Fibroblast of skin of left quadriceps (primary cell): ENCODE measurements at places on chromosomes 13 and 19.

DNA sequence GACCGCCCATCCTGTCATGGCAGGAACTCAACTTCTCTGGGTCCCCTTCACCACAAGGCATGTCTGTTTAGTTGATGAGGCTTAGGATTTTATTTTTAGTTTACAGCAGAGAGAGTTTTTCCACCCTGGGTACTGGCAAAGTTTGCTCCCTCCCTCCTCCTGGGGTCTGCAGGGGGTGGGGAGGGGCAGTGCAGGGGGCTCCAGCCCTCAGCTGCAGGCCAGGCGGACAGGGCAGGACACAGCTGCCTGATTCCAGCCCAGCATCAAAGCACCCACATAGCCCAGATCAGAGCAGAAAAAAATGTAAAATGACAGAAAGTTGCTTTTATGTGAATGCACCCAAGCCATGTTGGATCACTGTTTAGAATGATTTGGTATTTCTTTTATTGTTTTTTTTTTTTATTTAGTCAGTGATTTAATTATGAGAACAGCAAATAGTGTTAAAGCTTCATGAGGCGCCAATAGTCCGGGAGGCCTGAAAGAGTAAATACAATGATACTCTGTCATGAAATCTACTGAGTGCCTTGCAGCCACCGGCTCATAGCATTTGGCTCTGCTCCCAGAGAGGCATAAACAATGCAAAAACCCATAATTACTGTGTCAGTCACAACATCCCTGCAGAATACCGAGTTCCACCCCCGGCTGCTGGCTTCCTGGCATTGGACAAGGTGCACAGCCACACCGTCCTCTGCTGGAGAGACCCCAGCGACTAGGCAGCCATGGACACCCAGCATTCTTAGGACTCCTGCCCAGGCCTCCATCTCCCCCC is 923.5 kb downstream of the UQCRFS1 start:
- DNase-seq = peak; percentile 44

DNA sequence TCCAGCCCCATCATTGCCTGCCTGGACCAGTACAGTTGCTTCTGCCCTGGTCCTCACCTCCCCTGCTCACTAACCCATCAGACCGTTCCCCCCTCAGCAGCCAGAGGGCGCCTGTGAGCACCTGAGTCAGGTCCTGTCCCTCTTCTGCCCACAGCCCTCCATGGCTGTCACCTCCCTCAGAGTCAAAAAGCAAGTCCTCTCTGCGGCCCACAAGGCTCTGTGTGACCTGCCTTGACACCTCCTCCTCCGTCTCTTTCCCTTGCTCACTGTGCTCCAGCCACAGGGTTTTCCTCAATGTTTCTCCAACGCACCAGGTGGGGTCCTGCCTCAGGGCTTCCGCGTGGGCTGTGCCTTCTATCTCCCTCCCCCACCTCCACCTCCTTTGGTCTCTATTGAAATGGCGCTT is 29.4 kb upstream of the PTPRS start:
- no peak for DNase-seq

GRCh38 chr19:5911366-5911765 is 2.7 kb upstream of the CAPS start:
- DNase-seq = no peak

GRCh38 chr13:39765801-39766463 is 110.5 kb downstream of the COG6 start:
- no peak for DNase-seq

GRCh38 chr19:50327013-50327412 is 2.2 kb downstream of the KCNC3 start:
- no peak for DNase-seq

- DNase-seq = no peak
Observed at GRCh38 chr13:95193509-95194230, 107.6 kb downstream of the ABCC4 start.

DNA sequence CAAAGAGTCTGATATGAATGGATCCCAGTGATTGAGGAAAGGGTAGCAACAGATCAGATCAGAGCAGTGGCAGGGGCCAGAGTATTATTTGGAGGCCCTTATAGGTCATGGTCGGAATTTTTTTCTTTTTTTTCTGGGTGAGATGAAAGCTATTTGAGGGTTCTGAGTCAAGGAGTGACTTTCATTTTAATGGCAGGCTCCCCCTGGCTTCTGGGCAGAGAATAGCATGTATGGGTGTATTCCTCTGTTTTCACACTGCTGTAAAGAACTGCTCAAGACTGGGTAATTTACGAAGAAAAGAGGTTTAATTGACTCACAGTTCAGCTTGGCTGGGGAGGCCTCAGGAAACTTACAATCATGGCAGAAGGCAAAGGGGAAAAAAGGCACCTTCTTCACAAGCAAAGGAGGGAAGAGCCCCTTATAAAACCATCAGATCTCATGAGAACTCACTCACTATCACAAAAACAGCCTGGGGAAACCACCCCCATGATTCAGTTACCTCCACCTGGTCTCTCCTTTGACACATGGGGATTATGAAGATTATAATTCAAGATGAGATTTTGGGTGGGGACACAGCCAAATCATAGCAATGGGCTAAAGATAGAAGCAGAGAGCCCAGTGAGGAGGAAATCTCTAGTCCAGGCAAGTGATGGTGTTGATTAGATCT is 3.0 kb upstream of the SLC6A16 start:
- no peak for DNase-seq

- no peak for DNase-seq
Observed at GRCh38 chr19:57537953-57538547, 10.9 kb downstream of the ZNF549 start.

DNA sequence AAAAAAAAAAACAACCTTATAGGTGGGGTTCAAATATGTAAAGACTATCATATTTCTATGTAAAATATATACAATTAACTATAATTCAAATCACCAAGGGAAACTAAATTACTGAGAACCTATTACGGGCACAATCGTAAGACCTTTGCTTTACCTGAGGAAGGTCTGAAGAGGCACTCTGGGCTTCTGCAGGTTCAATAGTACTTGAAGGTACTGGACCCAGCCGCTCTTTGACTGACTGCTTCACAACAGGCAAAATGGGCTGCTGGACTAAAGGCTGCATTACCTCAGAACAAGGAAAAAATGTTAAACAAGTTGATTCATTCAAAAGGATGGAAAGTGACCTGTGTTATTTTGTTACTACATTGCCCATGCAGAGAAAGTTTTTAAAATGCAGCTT is 51.8 kb downstream of the RBM26 start:
- no peak for DNase-seq

GRCh38 chr13:98460516-98460915 is 116.4 kb downstream of the STK24 start:
- no peak for DNase-seq

DNA sequence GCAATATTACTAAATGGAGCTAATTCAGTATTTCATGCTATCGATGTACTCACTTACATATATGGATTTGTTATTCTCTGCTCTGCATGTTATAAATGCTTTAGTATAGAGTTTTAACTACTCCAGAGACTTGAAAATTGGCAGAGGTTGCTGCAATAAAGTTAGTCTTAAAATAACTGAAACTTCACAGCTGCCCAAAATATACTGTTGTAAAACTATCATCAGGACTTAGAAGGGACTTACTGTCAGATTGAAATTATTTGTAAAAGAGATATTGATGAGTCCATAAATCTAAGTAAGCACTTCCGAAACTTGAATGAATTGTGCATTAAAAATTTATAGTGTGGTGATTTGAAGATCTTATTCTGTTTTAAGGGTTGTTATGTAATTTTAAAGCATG is 1178.2 kb upstream of the PCDH20 start:
- DNase-seq = no peak

DNA sequence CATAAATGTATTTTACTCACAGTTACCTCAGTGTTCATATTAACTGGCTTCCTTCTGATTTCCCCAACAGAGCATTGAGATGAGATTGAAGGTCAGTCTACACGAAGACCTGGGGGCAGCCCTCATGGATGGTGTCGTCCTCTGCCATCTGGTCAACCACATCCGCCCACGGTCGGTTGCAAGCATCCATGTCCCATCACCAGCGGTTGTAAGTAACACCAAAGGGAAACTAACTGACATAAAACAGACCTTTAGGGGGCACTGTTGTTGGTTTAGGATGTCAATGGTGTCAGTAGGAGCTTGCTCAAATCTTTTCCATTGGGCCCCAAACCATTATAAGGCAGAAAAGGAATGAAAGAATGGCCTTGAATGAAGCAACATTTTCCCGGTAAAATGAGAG is 68.2 kb downstream of the ESD start:
- no peak for DNase-seq

DNA sequence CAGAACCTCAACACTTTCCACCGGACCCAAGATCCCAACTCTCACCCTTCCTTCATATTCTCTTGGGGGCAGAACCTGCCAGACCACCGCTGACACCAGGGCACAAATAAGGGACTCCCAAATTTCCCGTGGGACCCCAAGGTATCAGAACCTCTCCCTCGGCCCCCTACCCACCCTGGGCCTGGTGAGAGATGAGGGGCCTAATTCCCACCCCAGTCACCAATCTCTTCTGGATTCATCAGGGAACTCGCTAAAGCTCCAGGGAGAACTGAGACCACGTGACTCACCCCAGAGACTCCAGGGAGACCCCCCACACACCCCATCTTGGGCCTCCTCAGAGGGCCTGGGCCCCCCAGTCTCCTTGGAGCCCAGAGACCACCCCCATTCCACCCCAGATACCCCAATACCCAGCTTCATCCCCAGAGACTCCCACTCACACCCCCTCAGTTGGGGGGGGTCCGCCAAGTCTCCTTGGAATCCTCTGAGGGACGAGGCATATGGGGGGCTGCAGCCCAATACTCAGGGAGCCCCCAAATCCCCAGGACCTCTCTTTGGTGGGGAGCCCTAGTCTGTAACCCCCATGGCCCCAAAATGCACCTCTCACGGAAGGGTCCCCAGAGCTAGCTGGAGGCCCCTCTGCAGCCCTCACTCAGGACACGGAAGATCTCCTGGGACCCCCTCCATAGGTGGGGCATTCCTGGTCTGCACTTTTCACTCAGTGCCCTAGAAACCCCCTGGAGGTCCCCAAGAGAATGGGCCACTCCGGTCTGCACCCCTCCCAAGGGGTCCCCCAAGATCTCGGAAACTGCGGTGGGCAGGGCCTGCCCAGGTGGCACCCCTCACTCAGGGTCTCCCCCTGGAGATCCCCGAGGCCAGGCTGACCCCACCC is 1.6 kb downstream of the LMNB2 start:
- no peak for DNase-seq

DNA sequence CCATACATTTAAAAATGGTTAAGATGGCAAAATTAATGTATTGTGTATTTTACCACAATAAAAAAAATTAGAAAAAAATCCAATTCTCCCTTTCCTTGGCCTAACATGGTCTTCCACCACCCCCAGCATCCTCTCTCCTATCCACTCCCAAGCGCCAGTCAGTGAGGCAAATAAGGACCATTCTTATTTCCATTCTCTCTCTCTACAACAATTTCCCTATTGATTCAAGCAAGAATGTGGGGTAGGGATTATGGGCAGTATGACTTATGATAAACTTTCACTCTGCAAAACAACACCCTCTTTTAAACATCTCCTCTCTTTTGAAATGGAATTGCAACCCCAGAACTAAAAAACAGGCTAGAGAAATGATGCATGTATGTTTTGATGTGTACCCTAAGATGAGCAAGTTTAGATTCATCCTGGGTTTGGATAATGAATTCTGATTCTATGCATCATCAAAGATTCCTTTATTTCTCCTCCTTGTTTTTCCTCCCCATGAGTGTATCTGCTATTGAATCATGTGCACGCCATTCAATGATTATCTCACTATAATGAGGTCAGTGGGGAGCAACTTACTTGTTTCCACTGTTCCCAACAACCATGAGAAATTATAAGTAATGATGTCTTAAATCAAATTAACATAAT is 3.5 kb downstream of the STARD13 start:
- peak; percentile 58 for DNase-seq

GRCh38 chr13:110187641-110188161 is 119.3 kb downstream of the COL4A1 start:
- peak; percentile 49 for DNase-seq

DNA sequence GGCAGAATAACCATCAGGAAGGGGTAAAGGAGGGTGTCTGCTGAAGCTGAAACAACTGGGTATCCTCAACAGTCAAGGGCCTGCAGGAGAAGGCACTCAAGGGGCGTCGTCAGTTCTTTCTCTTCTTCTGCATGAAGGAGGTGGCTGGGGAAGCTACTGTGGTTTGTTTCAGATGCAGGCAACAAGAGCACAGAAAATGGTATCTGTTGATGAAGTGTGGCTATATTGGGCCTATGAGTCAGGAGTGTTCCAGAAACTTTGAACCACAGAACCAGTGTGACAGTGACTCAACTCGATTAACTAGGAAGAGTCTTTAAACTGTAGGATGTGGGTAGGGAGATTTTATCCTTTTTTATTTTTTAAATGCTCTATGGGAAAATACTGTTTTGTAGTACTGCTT is 686.3 kb downstream of the FGF9 start:
- no peak for DNase-seq

GRCh38 chr13:51923983-51924539 is 62.3 kb downstream of the CCDC70 start:
- no peak for DNase-seq

GRCh38 chr13:59047546-59047945 is 1116.2 kb downstream of the DIAPH3 start:
- no peak for DNase-seq

- DNase-seq = no peak
Observed at GRCh38 chr13:85333506-85334020, 465.7 kb downstream of the SLITRK6 start.

DNA sequence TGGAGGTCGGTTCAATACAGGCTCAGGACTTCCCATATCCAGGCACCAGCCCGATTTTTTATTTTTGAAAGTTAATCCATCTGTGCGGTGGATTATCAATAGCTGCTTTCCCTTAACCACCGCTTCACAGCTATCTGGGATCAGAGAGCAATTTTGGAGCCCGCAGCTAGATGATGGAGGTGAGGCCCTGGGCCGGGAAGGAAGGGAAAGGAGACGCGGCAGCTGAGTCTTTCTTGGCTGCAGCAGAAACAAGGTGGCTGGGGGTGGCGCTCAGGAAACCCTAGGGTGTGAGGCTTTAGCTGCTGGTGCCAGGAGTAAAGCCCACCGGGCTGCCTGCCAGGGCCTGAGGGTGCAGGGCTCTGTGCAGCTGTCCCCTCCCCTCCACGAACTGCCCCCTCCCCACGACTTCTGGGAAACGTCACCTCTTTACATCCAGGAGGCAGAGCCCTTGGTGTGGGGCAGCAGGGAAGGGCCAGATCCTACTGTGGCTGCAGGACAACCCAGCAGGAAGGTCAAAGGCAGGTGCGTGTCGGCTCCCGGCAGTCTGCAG is 307.0 kb downstream of the ZNF536 start:
- DNase-seq = no peak

DNA sequence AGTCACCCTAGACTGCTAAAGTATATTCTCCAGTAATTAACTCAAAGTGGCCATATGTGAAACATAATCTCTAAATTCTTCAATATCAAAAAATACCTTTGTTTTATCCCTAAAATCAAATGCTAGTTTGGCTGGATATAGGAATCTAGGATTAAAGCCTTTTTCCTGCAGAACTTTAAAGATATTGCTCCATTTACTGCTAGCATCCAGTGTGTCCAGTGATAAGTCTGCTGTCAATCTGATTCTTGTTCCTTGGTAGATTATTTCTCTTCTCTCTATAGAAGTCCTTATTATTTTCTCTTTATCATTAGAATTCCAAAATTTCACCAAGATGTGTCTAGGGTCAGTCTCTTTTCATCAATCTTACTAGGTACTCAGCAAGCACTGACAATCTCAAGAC is 384.6 kb downstream of the FGF14 start:
- DNase-seq = no peak
